ENCODE measurements at places on chromosomes 13 and 19.

- DNase-seq: no peak
Measured at GRCh38 chr19:48182434-48182833, 12.0 kb downstream of the ZSWIM9 start.

GRCh38 chr13:46402178-46402577 lies 15.1 kb upstream of the RUBCNL start:
- no peak for DNase-seq

GRCh38 chr13:96238241-96238640 lies 148.3 kb downstream of the HS6ST3 start:
- no peak for DNase-seq

DNA sequence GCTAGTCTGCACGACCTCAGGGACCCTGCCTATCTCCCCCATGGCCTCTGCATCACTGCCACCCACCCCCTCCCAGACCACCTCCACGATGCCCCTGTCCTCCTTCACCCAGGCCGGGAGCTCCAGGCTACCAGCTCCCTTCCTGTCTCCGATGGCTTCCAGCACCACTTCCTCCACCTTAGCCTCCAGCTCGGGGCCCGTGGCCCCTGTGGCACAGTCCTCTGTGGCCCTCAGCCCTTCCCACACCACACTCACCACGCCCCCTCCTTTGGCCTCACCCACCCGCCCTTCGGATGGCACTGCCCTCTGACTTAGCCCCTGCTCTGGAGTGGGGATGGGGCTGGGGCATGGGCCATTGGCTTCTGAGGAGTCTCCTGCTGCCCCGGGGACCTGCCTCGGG lies 7.2 kb downstream of the PALM3 start:
- DNase-seq: no peak

DNA sequence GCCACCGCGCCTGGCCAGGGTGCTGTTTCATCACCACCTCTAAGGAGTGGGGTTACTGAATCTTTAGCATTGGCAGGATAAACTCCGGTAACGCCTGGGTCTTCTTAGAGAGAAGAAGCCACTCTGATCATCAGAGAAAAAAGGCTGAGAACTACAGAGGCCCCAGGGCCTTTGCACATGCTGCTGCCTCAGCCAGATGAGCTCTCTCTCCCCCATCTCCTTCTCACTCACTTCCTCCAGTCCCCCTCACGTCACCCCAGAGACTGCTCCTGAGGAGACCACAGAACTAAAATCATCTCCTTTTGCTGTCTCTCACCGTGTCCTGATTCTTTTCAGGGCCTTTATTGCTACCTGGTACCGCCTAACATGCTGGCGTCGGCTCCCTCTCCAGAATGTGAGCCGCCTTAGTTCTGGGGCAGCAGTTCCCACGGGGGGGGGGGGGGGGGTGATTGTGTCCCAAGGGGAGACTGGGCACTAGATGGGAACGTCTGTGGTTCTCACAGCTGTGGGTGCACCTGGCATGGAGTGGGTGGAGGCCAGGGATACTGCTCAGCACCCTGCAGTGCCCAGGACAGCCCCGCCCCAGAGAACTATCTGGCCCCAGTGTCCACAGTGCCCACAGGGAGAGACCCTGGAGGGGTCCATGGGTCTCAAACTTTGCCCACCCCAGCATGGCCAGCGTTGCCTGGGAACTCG lies 5.1 kb upstream of the DIRAS1 start:
- DNase-seq: no peak

All from vagina (tissue), 2 donors.